ENCODE measurements at places on chromosomes 2 and 18.

GRCh38 chr2:37671816-37672103 lies 318 bp upstream of the CDC42EP3 start:
- no peak for DNase-seq

- DNase-seq: no peak
Measured at GRCh38 chr2:180368881-180369280, 361.8 kb upstream of the CWC22 start.

DNA sequence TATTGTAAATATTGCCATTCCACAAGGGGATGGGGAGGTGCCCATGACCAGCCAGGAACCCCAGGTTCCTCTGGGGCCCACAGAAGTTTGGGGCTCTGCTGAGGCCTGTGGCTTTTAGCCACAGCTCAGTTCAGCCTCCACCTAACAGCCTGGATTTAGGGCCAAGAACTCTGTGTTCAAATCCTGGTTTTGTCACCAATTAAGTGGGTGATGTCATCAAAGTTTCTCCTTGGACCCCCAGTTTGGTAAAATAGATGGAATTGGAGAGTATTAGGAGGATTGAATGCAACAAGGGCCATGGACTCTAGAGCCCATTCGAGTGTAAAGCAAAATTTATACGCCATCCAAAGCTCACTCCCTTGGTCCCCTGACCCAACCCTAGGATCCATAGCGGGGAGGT lies 3.2 kb upstream of the FEV start:
- DNase-seq: no peak

GRCh38 chr2:28593160-28593755 lies 97.4 kb downstream of the PLB1 start:
- no peak for DNase-seq

GRCh38 chr2:153169609-153170008 lies 309.0 kb downstream of the RPRM start:
- no peak for DNase-seq

GRCh38 chr2:74947703-74948102 lies 10.7 kb upstream of the POLE4 start:
- DNase-seq: no peak

- DNase-seq: no peak
Measured at GRCh38 chr18:30991397-30991796, 51.1 kb downstream of the DSC3 start.

GRCh38 chr2:241425368-241425767 lies 69.3 kb downstream of the FARP2 start:
- DNase-seq: no peak

GRCh38 chr2:108222261-108222660 lies 17.5 kb upstream of the SULT1C3 start:
- no peak for DNase-seq

GRCh38 chr2:167005096-167005495 lies 116.8 kb downstream of the XIRP2 start:
- DNase-seq: no peak

- peak; percentile 74 for DNase-seq
Measured at GRCh38 chr2:202178346-202178958, 59.9 kb downstream of the SUMO1 start.

DNA sequence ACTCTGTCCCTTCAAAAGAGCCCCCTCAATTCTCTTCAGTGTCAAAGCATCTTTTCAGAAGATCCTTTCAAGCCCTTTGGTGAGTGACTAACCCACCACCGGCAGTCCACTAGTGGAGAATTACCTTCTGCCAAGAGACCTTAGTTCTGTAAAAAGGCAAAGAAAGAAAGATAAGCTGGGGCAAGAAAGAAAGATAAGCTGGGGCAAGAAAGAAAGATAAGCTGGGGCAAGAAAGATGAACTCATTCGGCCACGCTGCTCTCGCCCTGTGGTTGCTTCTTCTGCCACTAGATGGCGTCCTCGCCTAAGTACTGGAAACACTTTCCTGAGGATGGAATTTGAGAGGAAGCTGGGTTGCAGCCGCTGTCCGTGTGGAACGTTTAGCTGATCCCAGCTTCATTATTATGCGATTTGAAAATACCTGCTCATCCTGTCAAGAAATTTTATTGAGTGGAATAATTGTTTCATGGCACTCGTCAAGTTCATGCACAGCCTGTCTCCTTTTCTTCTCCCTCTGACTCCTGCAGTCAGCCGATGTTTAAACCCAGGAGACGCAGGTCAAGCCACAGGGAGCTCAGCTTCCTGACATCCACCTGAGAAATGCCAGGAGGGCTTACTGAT lies 17.3 kb upstream of the ANXA4 start:
- peak; percentile 50 for DNase-seq

DNA sequence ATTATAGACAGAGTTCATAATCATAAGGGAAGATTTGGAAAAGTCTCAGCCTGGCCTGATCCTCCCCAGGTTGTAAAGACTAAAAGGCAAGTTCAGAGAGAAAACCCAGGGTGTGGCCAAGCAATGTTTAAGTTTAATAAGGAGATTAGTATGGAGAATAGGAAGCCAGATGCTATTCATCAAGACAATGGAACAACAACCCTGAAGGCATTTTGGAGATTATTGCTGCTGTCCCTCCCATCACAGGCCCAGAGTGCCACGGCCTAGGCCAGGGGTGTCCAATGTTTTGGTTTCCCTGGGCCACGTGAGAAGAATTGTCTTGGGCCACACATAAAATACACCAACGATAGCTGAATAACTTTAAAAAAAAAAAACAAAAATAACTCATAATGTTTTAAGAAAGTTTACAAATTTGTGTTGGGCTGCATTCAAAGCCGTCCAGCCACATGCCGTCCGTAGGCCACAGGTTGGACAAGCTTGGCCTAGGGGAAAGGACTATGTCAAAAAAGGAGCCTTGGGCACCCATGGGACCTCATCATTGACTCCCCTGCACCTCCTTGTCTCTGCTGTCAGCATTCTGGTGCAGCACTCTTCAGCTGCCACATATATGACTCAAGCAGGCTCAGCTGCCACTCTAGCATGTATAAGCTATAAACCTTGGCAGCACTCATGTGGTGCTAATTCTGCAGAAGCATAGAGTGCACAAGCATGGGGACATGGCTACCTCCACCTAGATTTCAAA lies 20.8 kb downstream of the DPP4 start:
- DNase-seq: no peak

GRCh38 chr2:175612280-175612679 lies 389.8 kb downstream of the LNPK start:
- DNase-seq: no peak

- DNase-seq: no peak
Measured at GRCh38 chr2:157991932-157992331, 109.7 kb upstream of the UPP2 start.

DNA sequence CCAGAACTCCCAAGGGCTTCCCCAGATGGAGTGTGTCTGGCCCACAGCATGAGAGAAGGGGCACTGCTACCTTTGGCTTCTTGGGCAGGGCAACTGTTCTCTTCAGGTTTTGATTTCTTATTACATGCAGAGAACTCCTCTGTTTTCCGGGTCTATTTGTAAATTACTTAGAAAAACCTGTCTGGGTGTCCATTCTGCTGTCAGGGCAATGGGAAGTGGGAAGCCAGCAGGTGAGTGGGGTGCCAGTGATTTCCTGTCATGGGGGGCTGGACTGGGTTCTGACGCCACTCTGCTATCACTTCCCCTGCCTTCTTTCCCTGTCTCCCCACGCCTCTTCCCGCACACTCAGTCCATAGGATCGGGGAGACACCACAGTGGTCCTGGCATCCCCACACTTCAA lies 58.0 kb upstream of the LGALSL start:
- DNase-seq: no peak

- no peak for DNase-seq
Measured at GRCh38 chr2:67674668-67675067, 277.5 kb downstream of the ETAA1 start.

GRCh38 chr2:70472221-70472890 lies 81.3 kb downstream of the TGFA start:
- DNase-seq: no peak

DNA sequence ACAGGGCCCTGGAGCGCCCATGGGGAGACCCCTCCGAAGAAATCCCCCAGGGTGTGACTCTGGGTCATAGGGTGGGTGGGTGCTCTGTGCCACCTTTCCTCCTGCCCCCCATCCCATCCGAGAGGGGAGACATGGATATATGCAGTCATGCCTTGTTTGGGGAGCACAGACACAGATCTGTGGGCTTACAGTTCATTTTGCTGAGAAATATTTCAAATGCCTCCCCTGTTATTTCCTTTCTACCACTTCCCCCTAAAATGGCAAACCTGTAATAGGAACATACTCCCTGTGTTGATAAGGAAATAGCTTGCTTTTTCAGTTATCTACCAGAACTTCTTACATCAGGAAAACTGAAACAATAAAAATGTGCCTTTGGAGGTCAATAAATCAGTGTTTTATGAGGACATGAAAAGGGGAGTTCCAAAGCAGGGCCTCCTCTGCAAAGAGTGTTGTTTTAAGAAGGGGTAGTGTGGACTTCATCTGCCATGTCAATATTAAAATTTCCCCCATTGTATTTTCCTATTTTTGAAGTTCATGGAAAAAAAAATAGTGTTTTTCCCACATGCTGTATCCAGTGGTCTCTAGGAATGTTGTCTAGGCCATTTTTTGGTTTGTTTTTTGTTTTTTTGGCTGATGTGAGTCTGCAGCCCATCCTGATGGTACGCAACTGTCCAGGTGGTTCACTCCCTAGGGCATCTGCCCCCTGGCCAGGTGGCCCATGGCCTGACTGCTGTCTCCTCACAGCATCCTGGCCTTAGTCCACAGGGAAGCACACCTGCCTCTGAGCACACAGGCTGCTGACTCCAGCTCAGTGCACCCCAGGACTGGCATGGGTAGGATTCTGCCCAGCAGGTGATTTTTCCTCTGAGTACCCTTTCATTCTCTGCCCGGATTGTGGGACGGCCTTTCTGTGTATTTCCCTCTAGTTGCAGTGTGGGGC lies 3.7 kb downstream of the TNFRSF11A start:
- DNase-seq: peak; percentile 41

DNA sequence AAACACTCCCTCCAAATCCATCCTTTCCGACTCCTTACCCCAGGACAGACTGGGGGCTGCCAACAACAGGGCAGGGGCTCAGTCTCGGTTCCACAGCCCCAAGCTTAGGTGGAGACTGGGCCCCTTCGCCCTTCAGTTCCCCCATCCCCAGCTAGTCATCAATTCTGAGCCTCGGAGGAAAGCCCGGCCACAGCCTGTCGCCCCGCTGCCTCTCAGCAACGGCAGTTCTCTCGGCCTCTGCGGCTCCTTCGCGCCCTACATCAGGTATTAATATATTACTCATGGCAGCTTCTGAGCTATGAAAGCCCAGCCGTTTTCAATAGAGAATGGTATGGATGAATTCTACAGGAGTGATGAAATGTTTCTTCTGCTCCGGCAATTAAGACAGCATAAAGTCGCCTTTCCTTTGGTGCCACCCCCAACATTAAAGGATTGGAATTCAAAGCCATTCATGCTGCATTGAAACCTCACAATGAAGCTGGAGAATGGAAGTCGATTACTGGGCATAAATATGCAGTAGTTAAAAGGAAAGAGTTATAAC lies 2.8 kb downstream of the HDAC4 start:
- DNase-seq: no peak

DNA sequence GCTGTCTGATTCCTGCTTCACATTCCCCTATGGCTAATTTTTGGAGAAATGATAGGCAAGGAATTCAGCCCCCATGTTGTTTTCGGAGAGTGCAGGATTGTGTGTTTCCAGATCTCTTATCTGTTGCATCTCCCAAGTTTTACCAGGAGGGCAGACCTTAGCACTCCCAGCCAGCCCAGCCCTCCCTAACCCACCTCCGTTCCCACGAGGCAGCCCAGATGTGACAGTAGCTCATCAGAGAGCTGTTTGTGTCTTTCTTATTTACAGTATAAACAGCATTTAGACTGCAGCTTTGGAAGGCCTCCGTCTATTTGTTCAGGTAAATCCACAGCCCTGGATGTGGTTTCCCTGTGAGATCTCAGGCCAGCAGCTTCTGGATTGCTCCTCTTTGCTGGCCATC lies 91.6 kb downstream of the THNSL2 start:
- DNase-seq: no peak

GRCh38 chr2:74554820-74555531 lies 456 bp downstream of the DOK1 start:
- no peak for DNase-seq

GRCh38 chr2:217827430-217828201 lies 175.2 kb downstream of the TNS1 start:
- DNase-seq: no peak

GRCh38 chr2:207847098-207847806 lies 77.5 kb upstream of the FZD5 start:
- DNase-seq: no peak

GRCh38 chr2:238462782-238463396 lies 36.2 kb downstream of the ASB1 start:
- no peak for DNase-seq

GRCh38 chr2:100470182-100470581 lies at the start of gene NMS:
Gene NMS (plus strand): TSS chr2:100470482. CDS start chr2:100470489, 7 bp downstream.
- no peak for DNase-seq

DNA sequence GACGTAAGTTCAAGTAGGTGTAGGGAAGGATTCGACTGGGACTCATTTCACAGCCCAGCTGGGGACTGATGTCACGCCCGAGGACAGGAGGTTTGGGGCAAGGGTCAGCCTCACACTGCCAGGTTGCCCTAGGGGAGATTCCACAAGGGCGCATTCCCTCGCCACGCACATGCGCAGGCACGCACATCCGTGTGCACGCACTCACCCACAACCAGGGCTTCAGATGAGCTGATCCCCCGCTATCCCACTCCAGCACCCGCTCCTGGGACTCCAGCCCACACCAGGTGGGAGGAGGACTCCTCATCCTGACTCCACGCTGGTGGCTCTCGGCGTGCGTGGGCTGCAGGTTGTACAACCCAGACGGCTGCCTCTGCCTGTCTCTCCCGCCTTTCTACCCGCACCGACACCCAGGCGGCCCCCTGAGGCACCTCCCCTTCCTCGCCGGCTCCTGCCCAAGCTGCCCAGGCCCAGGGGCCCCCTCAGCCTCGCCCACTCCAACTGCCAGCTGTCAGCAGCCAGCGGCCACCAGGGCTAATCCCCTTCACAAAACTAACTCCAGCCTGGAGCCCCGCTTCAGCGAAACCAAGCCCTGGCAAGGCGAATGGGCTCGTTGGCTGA lies 47.8 kb upstream of the FOSL2 start:
- no peak for DNase-seq

DNA sequence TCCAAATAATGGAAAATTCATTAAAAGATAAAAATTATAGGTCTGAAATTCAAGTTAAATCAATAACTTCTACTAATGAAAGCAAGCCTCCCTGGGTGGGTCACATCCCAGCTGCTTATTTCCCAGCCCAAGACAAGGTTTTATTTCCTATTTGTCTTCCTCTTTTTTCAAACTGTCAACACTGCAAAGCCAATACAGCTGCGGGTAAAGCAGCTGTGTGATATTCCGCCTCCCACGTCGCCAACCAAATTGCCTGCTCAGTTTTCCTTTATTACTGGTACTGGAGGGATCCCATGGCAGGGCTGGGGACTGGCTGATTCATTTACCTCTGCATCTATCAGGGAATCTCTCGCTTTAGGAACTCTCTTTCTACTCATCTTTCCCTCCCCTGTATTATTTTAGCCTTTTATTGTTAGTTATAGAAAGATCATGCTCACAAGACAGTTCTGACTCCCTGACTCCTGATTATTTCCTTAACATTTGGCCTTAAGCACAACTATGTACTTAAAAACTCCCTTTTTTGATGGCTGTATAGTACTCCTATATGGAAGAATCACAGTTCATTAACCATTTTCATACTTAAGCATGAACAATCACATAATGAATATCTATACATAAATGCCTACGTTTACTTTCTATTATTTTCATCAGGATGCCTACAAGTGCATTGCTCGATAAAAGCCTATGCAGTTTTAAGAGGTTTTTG lies 253.1 kb downstream of the CDCA7 start:
- no peak for DNase-seq

- DNase-seq: no peak
Measured at GRCh38 chr18:55110436-55110835, 151.2 kb upstream of the CCDC68 start.

Measured in H1 (cell line).